ENCODE measurements at places on chromosomes 4 and X.

DNA sequence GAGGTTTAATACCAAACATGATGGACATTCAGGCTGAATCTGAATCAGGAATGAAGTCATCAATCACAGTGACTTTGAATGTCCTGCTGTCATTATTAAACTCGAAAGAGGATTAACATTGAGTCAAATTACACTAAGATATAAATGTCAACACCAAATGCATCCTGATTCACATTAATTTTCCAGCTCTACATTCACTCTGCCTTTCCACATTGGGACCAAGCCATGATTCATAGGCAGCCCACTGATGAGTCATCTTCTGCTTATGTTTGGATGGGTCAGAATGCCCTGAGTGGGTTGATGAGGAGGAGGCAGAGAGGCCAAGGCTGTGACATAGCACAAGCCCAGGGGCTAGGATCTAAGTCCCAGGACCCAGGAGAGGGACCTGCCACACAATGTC is 247.6 kb upstream of the RPS6KA3 start:
- H3K4me3 ChIP-seq: no peak overlapping the region
- no peak for DNase-seq
- no peaks in the 10 kb centered on the region for H3K4me1 ChIP-seq
- no peak overlapping the region for H3K27ac ChIP-seq
- no peaks in the 10 kb centered on the region for H3K27me3 ChIP-seq

DNA sequence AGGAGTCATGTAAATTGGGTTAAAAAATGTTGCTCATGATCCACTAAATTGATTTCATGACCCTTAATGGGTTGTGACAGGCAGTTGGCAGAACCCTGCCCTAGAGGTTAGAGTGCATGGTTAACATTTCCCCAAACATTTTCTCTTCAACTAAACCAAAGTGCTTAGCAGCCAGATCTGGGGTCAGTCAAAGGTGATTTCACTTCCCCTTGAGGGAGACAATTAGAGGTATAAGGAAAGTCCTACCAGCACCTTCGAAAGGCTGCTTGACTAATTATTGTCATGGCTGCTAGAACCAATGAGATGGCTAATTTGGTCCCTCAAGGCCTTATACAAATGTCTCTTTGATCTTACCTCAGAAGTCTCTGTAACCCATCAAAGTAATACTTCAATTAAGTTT is 30.9 kb upstream of the INTS6L start:
- H3K4me3 ChIP-seq: no peak overlapping the region
- no peak overlapping the region for H3K27ac ChIP-seq

- peak; percentile 81 for DNase-seq
- no peaks in the 10 kb centered on the region for H3K36me3 ChIP-seq
- no peak overlapping the region for H3K4me3 ChIP-seq
- no peak overlapping the region for H3K27ac ChIP-seq
- H3K27me3 ChIP-seq: no peaks in the 10 kb centered on the region
- H3K4me1 ChIP-seq: peaks cover 3% of the 10 kb centered on the region
Observed at GRCh38 chr4:10589321-10589720, 95.2 kb downstream of the CLNK start.

DNA sequence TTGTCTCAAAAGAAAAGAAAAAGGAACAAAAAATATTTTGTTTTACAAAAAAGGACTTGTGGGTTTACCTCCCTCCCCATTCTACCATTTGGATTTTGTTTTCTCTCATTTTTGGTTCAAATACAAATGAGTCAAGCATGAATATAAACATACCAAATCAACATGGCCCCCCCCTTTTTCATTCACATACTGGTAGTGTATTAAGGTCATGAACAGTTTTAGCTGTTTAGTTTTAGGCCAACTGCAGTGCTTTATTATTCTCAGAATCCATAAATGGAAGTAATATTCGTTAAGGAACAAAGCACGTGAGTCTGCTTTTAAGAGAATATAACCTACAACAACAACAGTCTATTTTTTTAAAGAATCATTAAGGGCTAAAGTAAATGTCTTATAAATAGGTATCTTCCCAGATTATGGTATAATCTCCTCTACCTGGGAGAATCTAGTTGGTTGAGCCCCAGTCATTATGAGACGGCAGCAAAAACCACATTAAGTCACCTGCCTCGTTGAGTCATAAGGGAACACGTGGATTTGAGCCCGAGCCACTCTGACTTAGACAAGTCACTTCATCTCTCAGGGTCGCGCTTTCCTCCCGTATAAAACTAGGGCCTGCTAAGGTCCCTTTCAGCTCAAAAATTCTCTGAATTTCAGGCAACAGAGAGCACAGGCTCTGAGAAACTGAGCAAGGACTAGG is 26.7 kb downstream of the BCLAF3 start:
- H3K4me3 ChIP-seq: no peak overlapping the region
- no peaks in the 10 kb centered on the region for H3K36me3 ChIP-seq
- no peaks in the 10 kb centered on the region for H3K4me1 ChIP-seq
- no peak for DNase-seq
- no peaks in the 10 kb centered on the region for H3K27me3 ChIP-seq
- no peak overlapping the region for H3K27ac ChIP-seq

GRCh38 chr4:102157984-102158383 is 187.3 kb downstream of the SLC39A8 start:
- H3K36me3 ChIP-seq: no peaks in the 10 kb centered on the region
- H3K4me3 ChIP-seq: no peak overlapping the region
- H3K27ac ChIP-seq: no peak overlapping the region

GRCh38 chr4:8280876-8281440 is 11.4 kb downstream of the HTRA3 start:
- H3K36me3 ChIP-seq: no peaks in the 10 kb centered on the region
- no peak overlapping the region for H3K4me3 ChIP-seq
- DNase-seq: no peak
- no peaks in the 10 kb centered on the region for H3K4me1 ChIP-seq

DNA sequence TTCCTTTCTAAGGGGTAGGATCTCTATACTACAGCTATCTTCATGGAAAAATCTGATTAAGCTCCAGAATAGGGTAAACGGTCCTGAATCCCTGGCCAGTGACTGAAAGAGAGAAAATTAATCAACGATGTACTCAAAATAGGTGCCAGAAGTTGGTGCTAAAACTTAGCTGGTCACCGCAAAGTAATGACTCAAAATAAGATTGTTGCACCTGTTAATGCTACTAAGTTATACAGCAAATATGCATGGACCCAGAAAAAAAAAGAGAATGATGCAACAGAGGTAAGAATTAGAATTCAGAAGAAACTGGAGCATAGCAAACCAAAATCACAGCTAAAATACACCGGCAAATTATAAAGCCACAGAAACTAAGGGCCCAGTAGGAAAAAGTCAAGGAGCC is 239.7 kb upstream of the FAM241A start:
- H3K36me3 ChIP-seq: no peaks in the 10 kb centered on the region
- H3K27ac ChIP-seq: no peak overlapping the region
- H3K4me3 ChIP-seq: no peak overlapping the region
- DNase-seq: no peak
- no peaks in the 10 kb centered on the region for H3K4me1 ChIP-seq

- H3K27ac ChIP-seq: no peak overlapping the region
- DNase-seq: no peak
- H3K4me3 ChIP-seq: no peak overlapping the region
Observed at GRCh38 chrX:150805736-150806135, 92.7 kb downstream of the CD99L2 start.

DNA sequence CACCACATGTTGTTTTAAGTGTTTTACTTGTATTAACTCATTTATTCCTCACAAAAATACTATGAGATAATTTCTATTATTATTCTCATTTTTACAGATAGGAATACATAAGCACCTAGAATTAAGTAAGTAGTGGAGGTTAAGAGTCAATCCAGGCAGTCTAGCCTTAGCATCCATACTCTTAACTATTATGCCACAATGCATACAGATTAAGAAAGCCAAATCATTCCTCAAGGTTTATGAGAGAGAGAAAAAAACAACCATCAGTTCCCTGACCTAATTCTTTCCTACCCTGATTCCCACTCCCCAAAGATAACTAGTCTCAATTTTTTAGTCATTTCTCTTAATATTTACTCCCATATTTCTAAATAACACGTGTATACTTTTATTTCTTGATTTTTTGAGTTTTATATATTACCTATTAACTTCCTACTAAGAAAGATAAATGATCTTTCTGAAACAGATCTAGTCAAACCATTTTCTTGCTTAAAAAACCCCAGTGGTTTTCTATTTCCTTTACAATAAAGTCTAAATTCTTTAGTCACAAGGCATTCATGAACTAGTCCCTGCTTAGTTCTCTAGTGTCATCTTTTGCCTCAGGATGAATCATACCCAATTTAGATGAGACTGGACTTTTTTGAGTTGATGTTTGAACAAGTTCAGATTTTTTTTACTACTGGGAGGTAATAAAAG is 16.0 kb downstream of the UBA6 start:
- no peaks in the 10 kb centered on the region for H3K36me3 ChIP-seq
- H3K4me3 ChIP-seq: no peak overlapping the region
- no peak for DNase-seq
- no peaks in the 10 kb centered on the region for H3K4me1 ChIP-seq
- no peak overlapping the region for H3K27ac ChIP-seq
- no peaks in the 10 kb centered on the region for H3K27me3 ChIP-seq

- H3K36me3 ChIP-seq: no peaks in the 10 kb centered on the region
- peak; percentile 30 for DNase-seq
- H3K27ac ChIP-seq: no peak overlapping the region
Observed at GRCh38 chr4:113050371-113050755, 910 bp downstream of the ANK2 start.

GRCh38 chr4:112994732-112995464 is 54.6 kb upstream of the ANK2 start:
- H3K27me3 ChIP-seq: no peaks in the 10 kb centered on the region
- no peak overlapping the region for H3K27ac ChIP-seq
- DNase-seq: no peak
- peaks cover 2% of the 10 kb centered on the region for H3K4me1 ChIP-seq
- H3K4me3 ChIP-seq: no peak overlapping the region

GRCh38 chr4:26030260-26030667 is 116.2 kb downstream of the SMIM20 start:
- no peak overlapping the region for H3K27ac ChIP-seq
- H3K36me3 ChIP-seq: no peaks in the 10 kb centered on the region
- no peak overlapping the region for H3K4me3 ChIP-seq
- peaks cover 9% of the 10 kb centered on the region for H3K4me1 ChIP-seq
- H3K27me3 ChIP-seq: no peaks in the 10 kb centered on the region
- DNase-seq: peak; percentile 89

DNA sequence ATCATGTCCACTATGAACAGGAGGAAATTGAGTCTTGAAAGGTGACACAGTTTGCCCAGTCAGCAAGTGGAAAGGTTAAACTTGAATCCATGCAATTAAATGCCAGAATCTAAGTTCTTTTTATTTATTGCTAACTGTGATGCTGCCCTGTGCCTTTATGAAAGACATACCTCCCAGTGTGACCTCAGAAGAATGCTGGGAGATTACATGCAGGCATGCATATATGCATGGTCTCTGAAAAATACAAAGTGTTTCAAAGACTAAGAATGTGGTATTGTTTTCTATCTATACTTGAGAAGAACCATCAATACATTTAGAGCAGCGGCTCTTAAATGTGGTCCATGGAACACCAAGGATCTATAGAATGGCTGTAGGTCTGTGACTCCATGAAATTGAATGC is 45.6 kb downstream of the CCDC149 start:
- H3K4me1 ChIP-seq: no peaks in the 10 kb centered on the region
- H3K4me3 ChIP-seq: no peak overlapping the region
- DNase-seq: no peak

- peak overlapping the region; percentile 45 for H3K4me3 ChIP-seq
- H3K4me1 ChIP-seq: peaks cover 8% of the 10 kb centered on the region
- no peaks in the 10 kb centered on the region for H3K36me3 ChIP-seq
- H3K27me3 ChIP-seq: peaks cover 17% of the 10 kb centered on the region
Observed at GRCh38 chr4:42399393-42399792, 2.1 kb downstream of the SHISA3 start.

DNA sequence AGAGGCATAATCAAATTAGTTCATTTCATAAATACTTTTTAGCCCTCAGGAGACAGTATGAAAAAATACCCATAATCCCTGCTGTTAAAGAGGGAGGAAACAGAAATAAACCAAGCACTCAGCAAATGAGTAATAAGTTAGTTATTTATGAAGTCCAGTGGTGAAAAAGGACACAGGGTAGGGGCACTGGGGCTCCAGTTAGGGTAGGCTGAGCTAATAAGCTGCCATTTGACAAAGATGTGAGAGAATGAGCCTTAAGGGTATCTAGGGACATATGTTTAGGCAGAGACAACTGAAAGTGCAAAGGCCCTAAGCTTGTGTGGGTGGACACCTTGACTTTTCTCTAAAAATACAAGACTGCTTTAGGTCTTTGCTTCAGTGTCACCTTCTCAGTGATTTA is 94.4 kb downstream of the IL15 start:
- no peak overlapping the region for H3K27ac ChIP-seq
- H3K36me3 ChIP-seq: no peaks in the 10 kb centered on the region
- no peaks in the 10 kb centered on the region for H3K4me1 ChIP-seq
- H3K27me3 ChIP-seq: no peaks in the 10 kb centered on the region

DNA sequence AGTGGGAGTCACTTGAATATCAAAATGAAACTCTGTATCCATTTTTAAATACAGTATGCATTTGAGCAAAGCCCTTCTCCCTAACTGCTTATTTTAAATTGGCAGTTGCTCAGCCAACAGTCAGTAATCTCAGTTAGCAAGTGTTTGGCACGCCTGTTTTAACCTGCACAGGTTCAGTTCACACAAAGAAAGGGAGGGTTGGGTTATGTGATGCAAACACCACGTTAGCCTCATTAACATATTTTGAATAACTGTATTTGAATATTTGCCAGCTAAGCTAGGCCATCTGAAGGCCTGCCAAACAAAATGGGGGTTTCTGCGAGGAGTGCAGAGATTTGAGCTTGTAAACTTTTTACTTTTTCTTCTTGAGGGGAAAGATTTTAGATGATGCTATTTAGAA is 19.8 kb downstream of the GAB1 start:
- no peaks in the 10 kb centered on the region for H3K36me3 ChIP-seq
- peaks cover 8% of the 10 kb centered on the region for H3K4me1 ChIP-seq
- H3K27ac ChIP-seq: no peak overlapping the region
- no peak for DNase-seq

DNA sequence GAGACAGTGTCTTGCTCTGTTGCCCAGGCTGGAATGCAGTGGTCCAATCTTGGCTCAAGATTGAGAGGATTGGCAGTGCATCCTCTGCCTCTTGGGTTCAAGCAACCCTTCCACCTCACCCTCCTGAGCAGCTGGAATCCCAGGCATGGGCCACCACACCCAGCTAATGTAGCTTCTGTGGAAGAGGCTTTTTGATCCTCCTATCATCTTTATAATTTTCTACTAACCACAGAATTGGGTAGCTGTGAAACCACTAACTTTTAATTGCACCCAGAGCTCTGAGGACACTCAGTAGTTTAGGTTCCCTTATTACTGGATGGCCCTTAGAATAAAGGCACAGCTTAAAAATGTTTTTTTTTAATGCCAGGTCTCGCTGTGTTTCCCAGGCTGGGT is 8.9 kb upstream of the AGA start:
- no peak for DNase-seq
- H3K4me3 ChIP-seq: no peak overlapping the region
- no peak overlapping the region for H3K27ac ChIP-seq
- no peaks in the 10 kb centered on the region for H3K27me3 ChIP-seq
- H3K36me3 ChIP-seq: no peaks in the 10 kb centered on the region
- H3K4me1 ChIP-seq: no peaks in the 10 kb centered on the region

GRCh38 chr4:165873298-165874071 is 448 bp downstream of the TLL1 start:
- peaks cover 14% of the 10 kb centered on the region for H3K27me3 ChIP-seq
- no peak overlapping the region for H3K27ac ChIP-seq
- H3K4me1 ChIP-seq: no peaks in the 10 kb centered on the region

- no peak overlapping the region for H3K27ac ChIP-seq
- no peaks in the 10 kb centered on the region for H3K4me1 ChIP-seq
- H3K27me3 ChIP-seq: no peaks in the 10 kb centered on the region
- DNase-seq: no peak
- no peak overlapping the region for H3K4me3 ChIP-seq
Observed at GRCh38 chr4:89101256-89102161, 9.8 kb upstream of the TIGD2 start.
